ENCODE measurements at places on chromosomes 2 and 18.

- no peak for DNase-seq
These were observed 14.2 kb downstream of the LIMS2 start for GRCh38 chr2:127661072-127661649.

- DNase-seq, result no peak
These were observed 36.1 kb downstream of the NHEJ1 start for GRCh38 chr2:219124381-219125110.

DNA sequence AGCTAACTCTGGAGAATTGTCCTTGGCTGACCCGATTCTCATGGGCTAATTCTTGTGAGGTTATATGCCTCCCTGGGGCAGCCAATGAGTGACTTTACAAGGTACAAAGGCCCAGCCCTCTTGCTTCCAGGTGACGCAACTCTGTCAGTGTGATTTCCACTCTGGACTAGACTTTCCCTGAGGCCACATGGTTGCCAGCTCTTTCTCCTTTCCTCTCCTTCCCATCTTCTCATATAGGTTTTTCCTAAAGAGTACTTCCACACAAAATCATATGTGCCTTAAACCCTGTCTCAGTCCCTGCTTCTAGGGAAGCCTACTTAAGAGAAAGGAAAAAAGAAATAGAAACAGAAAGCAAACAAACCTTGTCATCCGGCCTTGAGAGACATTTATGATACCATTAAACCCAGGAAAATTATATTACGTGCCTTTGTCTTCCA, 226.2 kb upstream of the ZSWIM2 start:
- no peak for DNase-seq

- no peak for DNase-seq
These were observed 267.2 kb upstream of the HDAC4 start for GRCh38 chr2:239668042-239668441.

DNA sequence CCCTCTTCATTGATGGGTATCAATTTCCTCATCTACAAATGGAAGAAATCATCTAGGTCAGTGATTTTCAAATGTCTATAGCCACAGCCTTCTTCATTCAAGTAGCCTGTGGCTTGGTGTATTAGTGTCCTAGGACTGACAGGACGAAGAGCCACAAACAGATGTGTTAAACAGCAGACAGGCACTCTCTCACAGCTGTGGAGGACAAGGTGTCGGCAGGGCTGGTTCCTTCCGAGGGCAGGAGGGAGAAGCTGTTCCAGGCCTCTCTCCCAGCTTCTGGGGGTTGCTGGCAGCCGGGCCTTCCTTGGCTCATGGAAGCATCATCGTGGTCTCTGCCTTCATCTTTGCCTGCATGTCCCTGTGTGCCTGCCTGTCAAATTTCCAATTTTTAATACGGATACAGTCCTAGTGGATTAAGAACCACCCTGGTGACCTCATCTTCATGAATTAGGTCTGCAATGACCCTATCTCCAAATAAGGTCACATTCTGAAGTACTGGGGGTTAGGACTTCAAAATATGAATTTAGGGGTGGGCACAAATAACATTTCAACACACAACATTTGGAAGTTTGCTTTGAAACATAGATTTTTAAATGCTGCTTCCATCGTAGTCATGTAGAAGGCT, 86.5 kb downstream of the PTGR3 start:
- DNase-seq, result no peak

DNA sequence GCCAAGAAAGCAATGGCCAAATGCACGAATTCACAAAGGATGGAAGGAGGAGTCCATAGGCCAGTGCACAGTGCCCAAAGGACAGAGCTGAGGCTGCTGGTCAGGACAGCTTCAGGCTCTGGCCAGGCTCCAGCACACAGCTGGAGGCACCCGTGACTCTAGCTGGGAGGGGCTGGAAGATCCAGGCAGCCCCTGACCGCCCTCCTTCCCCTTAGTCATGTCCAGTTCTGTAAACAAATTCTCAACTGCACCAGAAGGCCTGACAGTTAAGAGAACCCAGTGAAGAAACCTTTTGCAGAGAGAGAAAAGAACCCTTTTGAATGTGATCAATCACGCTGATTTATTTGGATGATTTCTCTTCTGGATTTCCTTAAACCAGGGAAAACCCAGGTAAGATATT, 7.7 kb upstream of the YWHAQ start:
- no peak for DNase-seq
